ENCODE measurements at places on chromosomes 3 and 15.

DNA sequence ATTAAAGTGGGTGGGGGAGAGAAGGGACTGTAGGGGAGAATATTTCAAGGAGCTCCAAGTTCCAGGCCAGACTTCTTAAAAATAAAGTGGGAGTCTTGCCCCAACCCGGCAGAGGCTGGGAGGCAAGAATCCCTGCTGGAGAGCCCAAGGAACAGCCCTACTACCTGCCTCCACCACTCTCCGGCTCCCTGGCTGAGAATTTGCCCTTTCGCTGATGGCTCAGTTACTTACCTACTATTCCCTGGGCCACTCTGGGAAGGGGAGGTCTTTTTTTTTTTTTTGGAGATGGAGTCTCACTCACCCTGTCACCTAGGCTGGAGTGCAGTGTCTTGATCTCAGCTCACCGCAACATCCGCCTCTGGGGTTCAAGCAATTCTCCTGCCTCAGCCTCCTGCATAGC is 15.5 kb downstream of the MYL3 start:
- DNase-seq: no peak

GRCh38 chr3:143525408-143525807 is 322.9 kb downstream of the SLC9A9 start:
- DNase-seq: no peak

DNA sequence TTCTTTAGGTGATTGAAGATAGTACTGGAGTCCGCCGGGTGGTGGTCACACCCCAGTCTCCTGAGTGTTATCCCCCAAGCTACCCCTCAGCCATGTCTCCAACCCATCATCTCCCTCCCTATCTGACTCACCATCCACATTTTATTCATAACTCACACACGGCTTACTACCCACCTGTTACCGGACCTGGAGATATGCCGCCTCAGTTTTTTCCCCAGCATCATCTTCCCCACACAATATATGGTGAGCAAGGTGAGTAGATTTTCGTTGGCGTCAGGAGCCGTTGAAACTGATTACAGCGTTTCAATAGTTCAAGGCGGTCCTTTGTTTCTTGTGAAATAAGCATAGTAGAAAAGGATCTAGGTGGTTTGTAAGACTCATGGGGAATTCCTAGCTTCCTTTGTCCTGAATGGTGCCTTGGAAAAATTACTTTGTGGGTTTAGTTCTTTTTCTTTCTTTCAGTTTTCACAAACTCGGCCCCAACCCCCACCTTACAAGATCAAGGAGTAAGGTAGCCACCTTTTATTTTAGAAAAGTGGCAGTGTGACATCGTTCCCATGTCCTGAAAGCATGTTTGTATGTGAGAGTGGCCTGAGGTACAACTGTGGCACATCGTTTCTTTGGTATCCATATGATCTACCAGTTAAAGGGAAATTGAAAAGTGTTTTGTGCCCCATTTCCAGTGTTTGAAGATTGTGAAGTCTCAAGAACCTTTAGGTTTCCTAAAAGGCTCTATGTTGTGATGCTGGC is 200.6 kb downstream of the GHSR start:
- no peak for DNase-seq

DNA sequence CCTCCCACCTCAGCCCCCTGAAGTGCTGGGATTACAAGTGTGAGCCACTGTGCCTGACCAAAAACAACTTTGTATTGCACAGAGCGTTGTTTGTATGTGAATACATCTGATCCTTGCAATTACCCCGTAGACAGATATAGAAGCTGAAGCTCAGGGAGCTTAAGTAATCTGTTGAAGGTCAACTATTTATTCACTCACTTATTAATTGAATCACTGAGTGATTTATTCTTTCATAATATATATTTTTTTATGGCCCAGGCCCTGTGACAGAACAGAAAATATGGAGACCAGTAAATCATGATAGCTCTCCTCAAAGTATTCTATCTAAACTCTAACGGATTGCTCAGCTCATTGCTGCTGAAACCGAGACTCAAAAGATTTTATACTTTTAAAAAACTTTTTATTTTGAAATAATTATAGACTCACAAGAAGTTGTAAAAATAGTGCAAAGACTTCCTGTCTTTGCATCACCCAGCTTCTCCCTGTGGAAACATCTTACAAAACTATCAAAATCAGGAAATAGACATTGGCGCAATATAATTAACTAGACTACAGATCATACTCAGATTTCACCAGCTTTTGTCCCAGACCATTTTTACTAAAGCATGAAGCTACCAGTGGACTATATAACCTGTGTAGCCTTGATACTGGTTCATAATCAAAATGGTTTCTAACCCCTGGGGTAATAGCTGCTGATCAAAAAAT is 466.1 kb downstream of the PDCD6IP start:
- DNase-seq: no peak

DNA sequence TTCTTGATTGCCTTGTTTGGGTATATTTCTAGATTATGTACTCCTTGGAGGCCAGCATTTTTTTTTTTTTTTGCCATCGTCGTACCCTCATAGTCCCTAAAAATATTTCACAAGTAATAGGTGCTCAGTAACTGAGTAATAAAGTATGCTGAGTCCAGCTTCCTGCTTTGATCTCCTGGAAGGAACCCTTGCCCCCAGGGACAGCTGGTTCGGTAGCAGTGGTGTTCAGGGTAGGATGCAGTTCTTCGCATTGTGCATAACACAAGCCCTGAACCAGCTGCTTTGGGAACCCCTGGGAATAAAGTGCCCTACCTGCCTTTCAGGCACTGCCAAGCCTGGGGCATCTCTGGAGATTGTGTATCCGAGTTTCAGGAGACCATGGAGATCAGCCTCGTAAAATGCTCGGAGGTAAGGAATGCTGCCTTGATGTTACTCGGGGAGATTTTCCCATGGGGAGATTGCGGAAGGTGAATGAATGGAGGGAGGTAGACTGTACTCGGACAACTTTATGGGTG is 7.6 kb downstream of the MYZAP start:
- no peak for DNase-seq

DNA sequence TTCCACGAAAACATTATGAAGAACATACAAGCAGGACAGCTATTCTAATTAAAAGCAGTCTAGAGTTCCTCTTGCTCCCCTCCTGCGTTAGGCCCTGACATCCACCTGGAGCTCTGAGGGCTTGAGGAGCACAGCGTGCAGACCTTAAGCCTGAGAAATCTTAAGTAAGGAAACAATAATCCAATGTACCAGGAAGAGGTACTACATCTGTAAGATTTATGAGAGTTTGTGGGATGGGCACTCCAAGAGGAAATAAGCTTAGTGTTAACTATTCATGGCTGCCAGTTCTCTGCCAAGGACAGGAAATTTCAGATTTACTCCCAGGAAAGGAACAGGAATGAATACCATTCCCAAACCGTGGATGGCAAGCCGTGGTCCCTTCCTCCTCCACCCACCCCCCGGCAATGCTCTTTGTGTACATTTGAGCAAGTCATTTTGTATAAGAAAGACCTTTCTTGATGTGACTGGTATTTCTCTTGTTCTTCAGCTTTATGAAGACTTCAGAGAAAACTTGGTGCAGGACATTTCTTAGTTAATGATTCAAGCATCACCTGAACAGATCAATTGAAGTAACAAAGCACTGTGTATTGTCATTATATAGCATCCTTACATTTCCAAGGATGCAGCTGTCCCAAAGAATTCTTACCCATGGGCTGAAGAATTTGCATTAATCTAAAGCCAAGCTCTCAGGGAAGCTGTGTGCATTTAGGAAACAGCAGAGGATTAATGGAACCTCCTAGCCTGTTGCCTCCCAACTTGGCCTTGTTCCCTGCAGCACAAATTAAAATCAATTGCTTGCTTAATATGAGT is 28.8 kb upstream of the VILL start:
- no peak for DNase-seq
